Fibroblast of the aortic adventitia (primary cell): ENCODE measurements at places on chromosomes 2 and 18. TPM values are rescaled to one million over a fixed set of nuclear protein-coding genes. Genes with fewer than 3 reads are reported as not detected.

RAMP1 gene
- 3.1 and 3.4 TPM in 2 replicates for total RNA-seq

SCYGR4 gene
- not detected in 2 replicates for total RNA-seq

GCKR gene
- total RNA-seq, result 4.5 and 4.9 TPM in 2 replicates

MPV17 gene
- total RNA-seq, result 37.7 and 92.8 TPM in 2 replicates

DNA sequence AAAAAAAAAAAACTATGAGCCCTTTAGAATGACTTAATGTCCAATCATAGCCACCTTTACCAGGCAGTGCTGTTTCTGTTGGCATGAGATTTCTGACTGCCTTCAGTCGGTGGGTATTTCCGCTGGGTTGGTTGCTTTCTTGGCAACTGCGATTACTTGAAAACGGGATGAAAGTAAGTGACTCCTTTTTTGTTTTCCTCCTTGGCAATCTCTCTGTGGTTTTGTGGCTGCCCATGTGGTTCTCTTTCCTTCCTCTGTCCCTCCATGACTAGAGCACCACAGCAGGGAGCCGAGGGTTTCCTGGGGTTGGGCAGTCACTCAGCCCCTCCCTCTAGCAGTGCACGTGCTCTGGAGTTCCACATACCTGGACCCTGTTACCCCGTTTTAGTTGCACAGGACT, 112.1 kb downstream of the KLHL29 start:
- peak; percentile 55 for DNase-seq

DNA sequence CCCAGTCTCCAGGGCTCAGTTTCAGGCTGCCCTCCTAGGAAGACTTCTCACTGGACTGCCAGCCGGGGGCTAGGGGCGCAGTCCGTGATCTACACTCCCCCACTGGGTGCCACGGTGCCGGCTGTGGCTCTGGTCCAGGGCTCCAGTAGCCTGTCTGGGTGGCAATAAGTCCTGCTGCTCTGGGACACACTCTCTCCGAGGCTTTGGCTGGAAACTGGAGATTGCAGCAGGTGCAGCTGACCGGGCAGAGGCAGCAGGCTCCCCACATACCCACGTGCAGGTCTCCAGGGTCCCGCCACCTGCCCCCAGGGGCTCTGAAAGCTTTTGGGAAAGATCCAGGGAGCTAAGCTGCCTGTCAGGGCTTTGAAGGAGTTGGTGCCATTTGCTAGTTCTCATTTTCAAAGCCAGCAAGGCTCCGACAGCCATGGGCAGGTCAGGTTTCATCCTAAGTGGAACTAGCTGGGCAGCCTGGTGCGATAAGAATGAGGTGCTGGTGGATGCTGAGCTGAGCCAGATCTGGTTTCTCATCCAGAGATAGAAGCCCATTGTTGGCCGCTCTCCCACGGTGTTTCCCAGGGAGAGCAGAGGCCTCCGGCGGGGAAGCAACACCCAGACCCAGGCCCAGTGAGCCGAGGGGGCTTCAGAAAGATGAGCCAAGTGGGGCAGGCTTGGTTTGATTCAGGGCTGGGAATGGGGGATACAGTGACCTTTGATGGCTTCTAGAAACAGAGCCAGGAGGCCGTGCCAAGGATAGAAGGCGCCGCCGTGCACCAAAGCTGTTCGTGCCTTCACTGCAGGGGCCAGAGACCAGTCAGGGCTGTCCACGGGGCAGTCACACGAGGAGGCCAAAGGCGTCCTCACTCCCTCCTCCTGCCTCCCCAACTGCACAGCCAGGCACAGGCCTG, 141.7 kb upstream of the GPC1 start:
- DNase-seq, result no peak

DNA sequence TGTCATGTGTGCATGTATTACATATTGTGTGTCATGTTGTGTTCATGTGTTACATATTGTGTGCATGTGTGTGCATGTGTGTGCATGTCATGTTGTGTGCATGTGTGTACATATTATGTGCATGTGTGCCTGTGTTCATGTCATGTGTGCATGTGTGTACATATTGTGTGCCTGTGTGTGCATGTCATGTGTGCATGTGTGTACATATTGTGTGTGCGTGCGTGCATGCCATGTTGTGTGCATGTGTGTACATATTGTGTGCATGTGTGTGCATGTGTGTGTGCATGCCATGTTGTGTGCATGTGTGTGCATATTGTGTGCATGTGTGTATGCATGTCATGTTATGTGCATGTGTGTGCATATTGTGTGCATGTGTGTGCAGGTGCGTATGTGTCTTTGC, 267.1 kb downstream of the EIPR1 start:
- DNase-seq, result no peak

DNA sequence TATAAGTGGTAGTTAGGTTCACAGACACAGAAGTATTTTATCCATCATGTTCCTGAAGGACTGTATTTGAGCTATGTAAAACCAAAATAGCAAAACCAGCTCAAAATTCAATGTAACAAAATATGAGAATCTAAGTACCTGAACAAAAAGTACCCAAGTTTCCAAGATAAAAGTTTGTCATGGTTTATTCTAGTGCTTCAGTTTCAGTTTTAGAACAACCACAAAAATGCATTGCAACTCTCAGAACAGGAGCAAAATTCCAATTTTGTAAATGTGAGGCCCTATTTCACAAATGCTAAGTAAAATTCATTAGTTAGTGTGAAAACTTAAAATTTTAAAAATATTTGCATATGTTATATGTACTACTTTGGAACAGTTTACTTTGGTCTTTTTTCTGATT, 5.0 kb upstream of the ALPK2 start:
- no peak for DNase-seq

- DNase-seq, result no peak
Observed at GRCh38 chr18:48656582-48656981, 117.8 kb downstream of the CTIF start.

DNA sequence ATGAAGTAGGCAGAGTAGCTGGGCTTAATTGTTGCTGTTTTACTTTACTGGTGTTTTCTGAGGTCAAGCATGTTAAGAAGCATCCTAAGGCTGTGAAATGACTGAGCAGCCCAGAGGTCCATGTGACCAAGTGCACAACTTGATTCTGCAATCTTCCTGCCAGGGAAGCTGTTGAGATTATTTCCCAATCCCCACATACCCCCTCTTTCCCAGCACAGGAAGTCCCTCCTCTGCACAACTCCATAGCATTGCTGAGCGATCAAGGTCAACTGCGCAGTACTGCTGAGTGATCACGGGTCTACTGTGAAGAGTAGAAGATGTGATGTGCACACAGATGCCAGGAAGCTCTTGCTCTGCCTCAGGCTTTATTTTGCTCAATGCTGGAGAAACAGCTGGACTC, 105.8 kb downstream of the GALNT14 start:
- no peak for DNase-seq
